Bronchial epithelial cell (primary cell): ENCODE measurements at places on chromosomes 3 and 15. TPM values are rescaled to one million over a fixed set of nuclear protein-coding genes. Genes with fewer than 3 reads are reported as not detected.
A peak's percentile ranks its signal among the peaks of the same experiment; 100 is the strongest.

LYZL4 gene
- not detected in 2 replicates for total RNA-seq

RBP2 gene
- total RNA-seq, result not detected in 2 replicates

ADCY5 gene
- not detected in 2 replicates for total RNA-seq

GLCE gene
- total RNA-seq, result 43.0 and 46.3 TPM in 2 replicates

CMTM7 gene
- 3.1 and 5.8 TPM in 2 replicates for total RNA-seq

NUP210 gene
- under 0.01 TPM in 1 of 2 replicates, not detected in the other for total RNA-seq

RYR3 gene
- under 0.01 and 0.26 TPM in 2 replicates for total RNA-seq

TRAT1 gene
- not detected in 2 replicates for total RNA-seq

DNA sequence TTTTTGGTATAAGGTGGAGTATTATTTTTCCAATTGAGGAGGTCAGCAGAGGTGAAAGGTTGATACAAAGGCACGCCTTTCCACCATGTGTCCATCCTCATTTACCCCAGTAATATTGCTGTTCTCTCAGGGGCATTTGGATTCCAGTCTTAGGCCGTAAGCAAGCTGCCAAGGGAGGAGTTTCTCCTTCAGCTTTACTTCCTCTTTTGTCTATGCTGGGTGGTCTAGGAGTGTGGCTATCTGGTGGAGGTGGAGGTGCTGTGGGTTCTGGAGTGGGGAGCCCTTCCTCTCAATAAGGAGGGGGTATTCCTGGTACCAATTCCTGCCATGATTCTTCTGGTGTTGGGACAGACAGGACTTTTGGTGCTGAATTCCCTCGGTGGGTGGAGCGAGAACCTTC is 340.6 kb downstream of the KCNH8 start:
- DNase-seq, result no peak

- no peak for DNase-seq
Observed at GRCh38 chr3:13475871-13476590, 4.1 kb upstream of the HDAC11 start.

- no peak for DNase-seq
Observed at GRCh38 chr3:184570035-184570434, 8.4 kb downstream of the EPHB3 start.

GRCh38 chr3:69091389-69092029 is 6.8 kb downstream of the ARL6IP5 start:
- no peak for DNase-seq

GRCh38 chr3:39051649-39052561 is at the start of the genes SCN11A and WDR48:
SCN11A (minus strand) TSS chr3:39051944; CDS start chr3:38950362, 101,582 bp downstream.
WDR48 (plus strand) TSS chr3:39052016; CDS start chr3:39052026, 10 bp downstream.
- peak; percentile 88 for DNase-seq

DNA sequence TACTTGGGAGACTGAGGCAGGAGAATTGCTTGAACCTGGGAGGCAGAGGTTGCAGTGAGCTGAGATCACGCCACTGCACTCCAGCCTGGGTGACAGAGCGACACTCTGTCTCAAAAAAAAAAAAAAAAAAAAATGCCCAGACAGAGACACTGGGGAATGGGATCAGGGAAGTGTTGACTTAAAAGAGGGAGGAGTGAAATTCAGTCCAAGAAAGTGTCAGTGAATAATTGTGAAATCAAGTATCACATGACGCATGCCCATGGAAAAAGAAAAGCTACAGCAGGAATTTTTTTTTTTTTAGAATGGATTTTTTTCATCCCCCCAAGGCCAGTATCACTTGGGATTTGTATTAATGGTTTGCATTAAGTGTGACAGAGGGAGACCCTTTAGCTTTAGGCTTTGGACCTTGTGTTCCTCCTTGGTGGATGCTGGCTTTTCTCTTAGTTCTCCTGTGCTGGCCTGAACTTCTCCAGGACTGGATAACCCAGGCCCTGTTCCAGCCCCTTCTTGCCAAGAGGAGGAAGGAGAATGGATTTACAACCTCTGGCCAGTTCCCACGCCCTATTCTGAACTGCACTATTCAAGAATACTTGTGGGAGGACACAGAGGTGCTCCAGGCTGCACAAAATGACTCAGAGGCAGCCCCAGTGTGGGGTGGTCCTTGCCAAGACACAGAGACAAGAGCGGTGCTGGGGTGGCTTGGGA is 36.7 kb upstream of the ZNF774 start:
- DNase-seq, result peak; percentile 75

GRCh38 chr3:5205165-5205941 is 17.8 kb downstream of the EDEM1 start:
- no peak for DNase-seq

- DNase-seq, result no peak
Observed at GRCh38 chr3:43451670-43452254, 165.4 kb downstream of the SNRK start.

- no peak for DNase-seq
Observed at GRCh38 chr3:194750491-194750828, 64.8 kb downstream of the FAM43A start.

GRCh38 chr3:102722317-102722716 is 287.5 kb downstream of the ZPLD1 start:
- no peak for DNase-seq
